ENCODE measurements at places on chromosomes 12 and 14. TPM values are rescaled to one million over a fixed set of nuclear protein-coding genes. Genes with fewer than 3 reads are reported as not detected.

GRCh38 chr12:99600388-99600787, 47.2 kb upstream of the GARIN6 start:
- no peak for DNase-seq

Gene FOS
- total RNA-seq = 33.9 TPM

GRCh38 chr12:132063491-132063890, 80.6 kb downstream of the DDX51 start:
- DNase-seq = no peak

Gene FOXG1
- total RNA-seq = 0.18 TPM

Gene KRT77
- not detected for total RNA-seq

DNA sequence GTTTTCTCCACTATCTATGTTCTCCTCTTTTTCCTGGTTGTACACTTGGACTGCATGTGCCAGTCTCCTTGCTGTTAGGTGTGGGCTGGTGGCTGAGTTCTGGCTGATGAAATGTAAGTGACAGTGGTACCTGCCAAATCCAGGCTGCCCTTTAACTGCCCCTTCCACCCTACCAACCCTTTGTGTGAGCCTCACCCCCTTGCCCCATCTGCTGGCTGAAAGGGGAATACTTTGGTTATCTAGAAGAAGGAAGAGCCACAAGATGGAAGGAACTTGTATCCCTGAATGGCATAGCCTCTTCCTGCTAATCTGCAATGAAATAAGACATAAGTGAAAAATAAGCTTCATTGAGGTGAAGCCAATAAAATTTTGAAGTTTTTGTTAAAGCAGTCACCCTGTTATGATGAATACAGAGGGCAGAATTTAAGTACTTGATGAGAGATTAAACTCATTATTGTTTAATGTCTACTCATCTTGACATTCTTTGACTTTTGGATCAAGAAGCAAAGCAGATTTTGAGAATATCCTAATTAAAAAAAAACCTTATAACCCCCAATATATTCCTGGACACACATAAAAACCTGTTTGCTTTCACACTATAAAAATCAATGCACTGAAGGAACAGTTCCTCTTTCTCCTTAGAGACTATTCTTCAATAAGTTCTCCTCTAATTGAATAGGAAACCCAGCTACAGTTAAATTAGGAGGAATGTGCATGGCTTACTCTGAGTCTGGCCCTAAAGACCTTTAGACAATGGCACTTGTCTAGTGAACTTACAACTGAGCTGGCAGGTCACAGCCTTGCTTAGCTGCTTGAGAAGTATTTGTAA, 262.6 kb upstream of the BTG1 start:
- DNase-seq = no peak

GRCh38 chr12:40262657-40263056, 37.9 kb downstream of the LRRK2 start:
- no peak for DNase-seq
